ENCODE measurements at places on chromosomes 2 and 18.

DNA sequence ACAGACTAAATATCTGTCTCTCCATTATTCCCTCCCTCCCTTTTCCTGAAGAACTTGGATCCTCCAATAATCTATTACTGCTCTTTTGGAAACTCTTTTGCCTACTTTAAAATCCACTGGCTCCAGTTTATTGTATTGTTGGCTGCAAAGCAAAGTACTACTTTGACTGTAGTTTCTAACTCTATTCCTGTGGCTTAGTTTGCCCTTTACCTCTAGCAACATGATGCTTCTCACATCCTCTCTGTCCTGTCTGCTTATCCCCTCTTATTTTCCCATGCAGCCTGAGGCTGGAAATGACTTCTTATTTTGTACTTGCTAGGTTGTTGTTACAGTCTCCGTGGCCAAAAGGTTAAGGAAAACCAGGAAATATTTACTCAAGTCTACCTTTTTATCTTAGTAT is 26.8 kb downstream of the PDK1 start:
- no peaks in the 10 kb centered on the region for H3K36me3 ChIP-seq
- no peaks in the 10 kb centered on the region for H3K4me1 ChIP-seq

GRCh38 chr2:233418761-233419546 is 64.7 kb downstream of the DGKD start:
- H3K4me1 ChIP-seq: no peaks in the 10 kb centered on the region
- no peaks in the 10 kb centered on the region for H3K27me3 ChIP-seq
- no peak for DNase-seq
- H3K4me3 ChIP-seq: no peak overlapping the region
- no peaks in the 10 kb centered on the region for H3K36me3 ChIP-seq

DNA sequence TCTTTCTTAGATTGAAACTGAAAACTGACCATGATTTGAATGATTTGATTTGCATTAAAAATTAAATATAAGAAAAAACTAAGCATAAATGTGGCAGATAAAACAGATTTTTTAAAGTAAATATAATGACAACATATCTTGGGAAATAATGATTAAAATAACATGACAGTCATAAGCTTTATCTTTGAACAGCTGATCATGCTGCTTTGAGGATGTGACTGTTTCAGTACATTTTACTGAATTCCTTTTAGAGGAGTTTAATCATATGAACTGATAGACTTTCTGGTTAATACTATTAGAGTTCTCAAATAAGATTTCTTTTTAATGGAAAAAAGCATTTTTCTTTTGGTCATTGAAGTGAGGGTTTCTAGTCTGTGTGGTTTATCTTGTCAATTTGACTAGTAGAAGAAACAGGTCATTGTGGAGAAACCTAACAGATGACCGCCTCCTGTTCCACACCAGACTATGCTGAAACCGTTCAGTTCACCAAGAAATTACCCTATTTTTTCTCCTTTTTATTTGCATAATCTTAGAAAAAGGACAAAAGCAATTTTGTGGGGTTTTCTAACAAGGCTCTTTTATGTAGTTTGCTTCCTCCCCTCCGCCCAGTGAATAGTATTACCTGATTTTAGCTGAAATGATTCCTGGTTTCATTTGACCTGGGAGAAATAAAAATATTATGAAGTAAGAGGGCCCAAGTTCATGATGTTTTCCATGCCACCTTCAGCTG is 262.1 kb downstream of the PTGR3 start:
- no peaks in the 10 kb centered on the region for H3K36me3 ChIP-seq
- no peak for DNase-seq
- H3K27ac ChIP-seq: no peak overlapping the region
- no peaks in the 10 kb centered on the region for H3K27me3 ChIP-seq
- H3K4me3 ChIP-seq: no peak overlapping the region

DNA sequence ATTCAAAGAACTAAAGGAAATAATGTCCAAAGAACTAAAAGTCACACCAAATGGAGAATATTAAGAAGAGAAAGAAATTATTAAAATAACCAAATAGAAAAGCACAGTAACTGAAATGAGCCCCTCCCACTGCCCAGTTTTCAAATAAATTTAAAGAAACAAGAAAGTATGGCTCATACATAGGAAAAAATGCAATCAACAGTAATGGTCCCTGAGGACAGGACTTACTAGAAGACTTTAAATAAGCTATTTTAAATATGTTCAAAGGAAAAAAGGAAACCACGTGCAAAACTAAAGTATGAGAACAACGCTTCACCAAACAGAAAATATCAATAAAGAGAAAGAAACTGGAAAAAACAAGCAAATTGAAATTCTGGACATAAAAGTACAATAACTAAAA is 58.9 kb downstream of the TMEM131 start:
- H3K36me3 ChIP-seq: no peaks in the 10 kb centered on the region
- no peak for DNase-seq
- H3K27me3 ChIP-seq: no peaks in the 10 kb centered on the region
- no peaks in the 10 kb centered on the region for H3K4me1 ChIP-seq
- no peak overlapping the region for H3K4me3 ChIP-seq

GRCh38 chr2:231241755-231242507 is 43.5 kb downstream of the ARMC9 start:
- H3K36me3 ChIP-seq: 0 out of 2 replicates have a peak, but pooled peaks cover 2% of the 10 kb centered on the region
- DNase-seq: no peak
- H3K4me1 ChIP-seq: 0 out of 2 replicates have a peak, but pooled peaks cover 1% of the 10 kb centered on the region
- H3K27me3 ChIP-seq: no peaks in the 10 kb centered on the region

DNA sequence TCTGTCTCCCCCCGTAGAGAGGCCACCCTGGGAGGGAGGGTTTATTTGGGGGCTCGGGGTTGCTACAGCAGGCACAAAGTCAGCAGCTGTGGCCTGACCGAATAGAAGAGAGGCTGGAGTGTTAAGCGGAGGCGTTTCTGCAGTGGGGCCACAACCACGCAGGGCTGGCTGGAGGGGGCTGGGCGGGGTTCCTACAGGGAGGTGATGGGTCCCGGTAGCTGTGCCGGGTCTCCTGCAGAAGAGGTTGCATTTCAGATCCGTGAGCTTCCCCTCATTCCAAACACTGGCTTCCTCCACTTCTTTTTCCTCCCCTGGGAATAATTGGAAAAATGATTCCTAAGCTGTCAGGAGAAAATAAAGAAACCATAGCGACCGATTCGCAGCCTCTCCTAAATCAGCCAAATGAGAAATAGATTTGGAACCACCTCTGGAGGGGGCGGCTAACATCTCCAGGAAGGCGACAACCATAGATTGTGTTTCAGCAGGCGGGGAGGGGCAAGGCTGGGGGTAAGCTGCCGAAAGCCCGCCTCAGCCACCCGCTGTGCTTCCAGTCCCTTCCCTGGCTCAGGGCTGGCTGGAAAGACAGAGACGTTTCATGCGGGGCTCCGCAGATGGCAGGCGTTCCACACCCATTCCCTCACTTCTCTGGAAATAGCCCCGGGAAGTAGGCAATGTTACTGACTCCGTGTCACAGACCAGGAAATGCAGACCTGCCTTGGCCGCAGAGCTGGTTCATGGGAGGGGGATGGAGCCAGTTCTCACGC is 85.6 kb upstream of the TAF1B start:
- no peak overlapping the region for H3K27ac ChIP-seq
- no peaks in the 10 kb centered on the region for H3K27me3 ChIP-seq
- no peak overlapping the region for H3K4me3 ChIP-seq
- peaks cover 2% of the 10 kb centered on the region for H3K4me1 ChIP-seq

DNA sequence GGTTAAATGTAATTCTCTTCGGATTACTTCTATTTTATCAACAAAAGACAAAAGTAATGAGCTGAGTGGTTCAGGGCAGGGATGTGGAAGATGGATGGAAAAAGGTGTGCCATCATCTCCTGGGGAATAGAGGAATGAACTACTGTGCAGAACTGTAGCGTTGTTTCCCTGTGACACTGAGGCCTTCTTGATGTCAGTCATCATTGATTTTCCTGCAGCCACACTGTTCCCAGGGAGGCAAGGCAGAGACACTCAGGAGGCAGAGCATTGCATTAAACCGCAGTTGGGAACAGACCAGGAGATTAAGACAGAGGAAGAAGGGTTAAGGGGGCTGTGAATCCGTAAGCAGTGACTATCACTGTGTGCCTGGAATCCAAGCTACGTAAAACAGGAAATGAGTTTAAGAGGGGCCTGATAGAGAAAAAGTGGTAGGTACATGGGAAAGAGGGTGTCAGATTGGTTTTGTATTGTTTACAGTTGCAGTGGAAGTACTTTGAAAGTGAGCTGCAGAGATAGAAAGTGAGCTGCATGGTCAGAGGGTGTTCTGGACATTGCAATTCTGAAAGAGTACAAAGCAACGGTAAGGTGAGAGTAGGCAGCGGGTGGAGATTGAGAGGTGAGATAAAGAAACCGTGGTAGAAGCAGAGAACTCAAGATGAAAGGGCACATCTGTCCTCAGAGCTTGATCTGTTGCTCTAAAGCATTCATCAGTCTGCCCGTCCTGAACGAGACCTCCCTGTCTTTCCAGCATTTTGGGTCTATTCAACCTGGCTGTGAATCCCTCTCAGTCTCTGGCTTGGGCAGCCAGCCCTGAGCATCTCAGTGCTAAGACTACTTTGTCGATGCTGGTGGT is 793.4 kb upstream of the CELF4 start:
- no peak overlapping the region for H3K27ac ChIP-seq
- no peak overlapping the region for H3K4me3 ChIP-seq
- H3K27me3 ChIP-seq: no peaks in the 10 kb centered on the region
- no peak for DNase-seq
- no peaks in the 10 kb centered on the region for H3K4me1 ChIP-seq

- no peaks in the 10 kb centered on the region for H3K4me1 ChIP-seq
- H3K4me3 ChIP-seq: no peak overlapping the region
- no peak for DNase-seq
- no peaks in the 10 kb centered on the region for H3K27me3 ChIP-seq
- no peak overlapping the region for H3K27ac ChIP-seq
Observed at GRCh38 chr2:30178618-30179434, 32.0 kb downstream of the YPEL5 start.

- no peak overlapping the region for H3K27ac ChIP-seq
- H3K27me3 ChIP-seq: peaks cover 5% of the 10 kb centered on the region
- H3K4me1 ChIP-seq: peaks cover 2% of the 10 kb centered on the region
- H3K36me3 ChIP-seq: no peaks in the 10 kb centered on the region
Observed at GRCh38 chr2:10083692-10084211, 3.5 kb upstream of the CYS1 start.

GRCh38 chr2:98576666-98577312 is 31.5 kb downstream of the COA5 start:
- H3K36me3 ChIP-seq: peaks cover 7% of the 10 kb centered on the region
- DNase-seq: no peak
- H3K4me1 ChIP-seq: no peaks in the 10 kb centered on the region
- H3K27me3 ChIP-seq: no peaks in the 10 kb centered on the region
- no peak overlapping the region for H3K27ac ChIP-seq
- H3K4me3 ChIP-seq: no peak overlapping the region
